ENCODE measurements at places on chromosomes 7 and 10.

- ATAC-seq, result no peak
These were observed 1.1 kb downstream of the EFCAB10 start for GRCh38 chr7:105580022-105580740.

DNA sequence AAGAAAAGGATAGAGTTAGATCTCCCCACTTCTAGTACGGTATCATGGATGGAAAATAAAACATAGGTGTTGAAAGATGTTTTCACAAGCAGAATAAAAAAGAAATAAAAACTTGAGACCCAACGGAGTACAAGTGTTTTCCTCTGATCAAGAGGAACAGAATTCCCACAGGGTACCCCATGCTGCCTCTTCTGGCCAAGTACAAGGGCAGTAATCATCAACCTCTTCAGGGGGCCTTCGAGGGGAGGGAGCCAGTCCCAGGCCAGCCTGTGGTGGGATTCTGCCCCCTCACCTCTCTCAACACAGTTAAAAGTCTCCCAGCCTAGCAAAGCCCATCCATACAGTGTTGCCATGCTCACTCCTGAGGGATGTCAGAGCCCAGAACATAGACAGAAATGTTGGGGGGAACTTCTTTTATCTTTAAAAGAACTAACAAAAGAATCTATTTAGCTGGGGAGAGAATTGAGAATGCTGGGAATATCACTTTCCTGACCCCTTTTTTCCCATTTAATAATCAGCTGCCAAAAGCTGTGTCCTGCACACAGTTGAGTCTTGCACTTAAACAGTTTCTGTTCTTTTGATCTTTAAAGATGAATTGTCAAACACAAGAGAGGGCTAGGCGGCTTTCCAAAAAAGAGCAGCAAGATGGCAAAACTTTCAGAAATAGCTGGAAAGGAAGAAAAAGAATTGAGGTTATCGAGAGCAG, 101.7 kb downstream of the PTN start:
- no peak for ATAC-seq

GRCh38 chr7:53657586-53657985, 622.2 kb downstream of the POM121L12 start:
- ATAC-seq, result no peak

DNA sequence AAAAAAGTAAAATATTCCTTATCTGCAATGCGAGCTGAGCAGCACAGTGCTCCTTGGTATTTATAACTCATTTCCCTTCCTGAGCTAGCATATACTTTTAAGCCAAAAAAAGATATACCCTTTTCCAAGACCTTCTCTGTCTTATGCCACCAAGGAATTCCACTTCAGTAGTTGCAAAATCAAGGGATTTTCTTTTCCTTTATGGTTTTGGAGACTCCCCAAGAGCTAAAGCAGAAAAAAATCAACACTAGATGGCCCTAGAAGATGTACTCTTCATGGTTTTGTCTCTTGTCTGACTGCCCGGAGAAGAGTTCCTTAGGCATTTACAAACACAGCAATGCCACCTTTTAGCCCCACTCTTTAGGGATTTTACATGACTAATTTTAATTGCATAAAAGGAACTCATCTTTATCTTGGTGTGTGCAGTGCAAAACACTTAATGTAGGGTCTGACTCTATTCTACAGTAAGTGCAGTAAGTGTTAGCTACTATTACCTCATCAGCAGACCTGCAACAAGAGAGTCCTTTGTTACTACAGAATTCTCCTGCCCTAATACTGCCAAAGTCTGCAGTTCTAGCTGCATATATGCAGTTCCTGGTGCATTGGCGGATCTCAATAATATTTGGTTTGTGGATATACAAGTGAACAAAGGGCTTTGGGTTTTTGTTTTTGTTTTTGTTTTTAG, 443.3 kb downstream of the GFRA1 start:
- peak; percentile 79 for ATAC-seq

DNA sequence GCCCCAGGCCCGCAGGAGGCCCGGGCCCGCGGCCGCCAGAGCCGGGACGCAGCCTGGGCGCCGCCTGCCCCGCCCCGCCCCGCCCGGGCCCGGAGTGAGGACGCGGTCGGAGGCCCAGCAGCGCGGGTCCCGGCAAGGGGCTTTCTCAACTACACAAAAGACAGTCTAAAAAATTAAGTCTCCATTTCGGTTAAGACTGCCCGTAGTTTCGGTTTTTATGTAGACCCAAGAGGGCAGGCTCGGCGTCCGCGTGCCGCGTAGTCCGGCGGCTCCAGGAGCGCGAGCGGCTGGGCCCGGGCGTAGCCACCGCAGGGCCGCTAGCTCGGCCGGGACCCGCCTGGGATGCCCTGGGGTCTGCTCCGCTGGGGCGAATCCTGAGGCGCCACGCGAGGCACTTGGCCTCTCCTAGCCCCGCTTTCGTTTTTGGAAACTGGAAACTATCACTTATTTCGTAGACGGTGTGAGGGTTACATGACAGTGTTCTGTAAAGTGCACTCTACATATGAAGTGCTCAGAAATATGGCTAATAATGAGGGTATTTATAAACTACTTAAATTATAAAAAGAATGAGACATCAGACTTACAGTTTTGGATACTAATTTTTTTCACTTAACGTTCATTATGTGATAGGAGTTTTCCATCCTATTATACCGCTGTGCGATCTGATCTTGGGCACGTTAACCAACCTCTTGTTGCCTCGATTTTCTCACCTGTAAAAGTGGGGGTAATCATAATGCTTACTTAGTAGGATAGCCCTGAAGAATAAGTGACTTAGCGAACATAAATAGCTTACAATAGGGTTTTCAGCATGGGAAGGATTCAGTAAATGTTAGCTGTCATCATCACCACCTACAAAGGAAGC, 573 bp downstream of the BLVRA start:
- ATAC-seq, result peak; percentile 84

DNA sequence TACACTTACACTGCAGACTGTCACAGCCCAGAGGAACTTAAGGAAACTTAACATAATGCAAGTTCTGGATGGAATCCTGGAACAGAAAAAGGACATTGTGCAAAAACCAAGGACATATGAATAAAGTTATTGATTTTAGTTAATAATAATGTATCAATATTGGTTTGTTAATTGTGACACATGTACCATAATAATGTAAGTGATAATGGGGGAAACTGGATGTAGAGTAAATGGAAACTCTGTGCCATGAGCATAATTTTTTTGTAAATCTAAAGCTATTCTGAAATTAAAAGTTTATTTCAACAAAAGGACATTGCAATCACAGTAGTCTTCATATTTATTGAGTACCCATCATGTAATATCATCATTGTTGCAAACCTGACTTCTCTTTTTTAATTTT, 107.2 kb downstream of the VTI1A start:
- no peak for ATAC-seq

DNA sequence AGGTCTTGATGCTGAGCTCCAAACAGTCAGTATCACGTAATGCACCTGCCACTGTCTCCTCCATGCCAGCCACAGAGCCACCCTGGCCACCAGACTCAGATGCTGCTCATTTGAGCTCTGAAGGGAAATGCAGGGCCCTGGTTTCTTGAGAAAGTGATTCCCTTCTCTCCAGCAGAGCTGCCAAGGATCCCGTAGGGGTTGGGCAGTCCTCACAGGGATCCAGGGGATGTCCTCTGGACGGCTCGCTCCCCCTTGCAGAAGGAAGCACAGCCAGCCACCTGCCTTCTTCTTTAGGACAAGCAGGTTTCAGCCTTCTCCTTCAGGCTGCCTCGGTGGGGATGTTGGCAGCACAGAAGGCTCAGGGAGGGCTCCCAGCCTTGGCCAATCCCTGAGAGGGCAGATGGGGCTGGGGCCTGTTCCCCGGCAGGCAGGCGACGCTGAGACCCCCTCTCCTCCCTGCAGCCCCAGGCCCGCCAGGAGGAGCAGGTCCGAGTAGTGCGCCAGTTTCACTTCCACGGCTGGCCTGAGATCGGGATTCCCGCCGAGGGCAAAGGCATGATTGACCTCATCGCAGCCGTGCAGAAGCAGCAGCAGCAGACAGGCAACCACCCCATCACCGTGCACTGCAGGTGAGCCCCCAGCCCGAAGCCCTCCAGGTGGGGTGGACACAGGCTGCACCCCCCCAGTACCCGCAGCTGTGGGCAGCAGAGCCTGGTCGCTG, 48.9 kb downstream of the MKI67 start:
- no peak for ATAC-seq

DNA sequence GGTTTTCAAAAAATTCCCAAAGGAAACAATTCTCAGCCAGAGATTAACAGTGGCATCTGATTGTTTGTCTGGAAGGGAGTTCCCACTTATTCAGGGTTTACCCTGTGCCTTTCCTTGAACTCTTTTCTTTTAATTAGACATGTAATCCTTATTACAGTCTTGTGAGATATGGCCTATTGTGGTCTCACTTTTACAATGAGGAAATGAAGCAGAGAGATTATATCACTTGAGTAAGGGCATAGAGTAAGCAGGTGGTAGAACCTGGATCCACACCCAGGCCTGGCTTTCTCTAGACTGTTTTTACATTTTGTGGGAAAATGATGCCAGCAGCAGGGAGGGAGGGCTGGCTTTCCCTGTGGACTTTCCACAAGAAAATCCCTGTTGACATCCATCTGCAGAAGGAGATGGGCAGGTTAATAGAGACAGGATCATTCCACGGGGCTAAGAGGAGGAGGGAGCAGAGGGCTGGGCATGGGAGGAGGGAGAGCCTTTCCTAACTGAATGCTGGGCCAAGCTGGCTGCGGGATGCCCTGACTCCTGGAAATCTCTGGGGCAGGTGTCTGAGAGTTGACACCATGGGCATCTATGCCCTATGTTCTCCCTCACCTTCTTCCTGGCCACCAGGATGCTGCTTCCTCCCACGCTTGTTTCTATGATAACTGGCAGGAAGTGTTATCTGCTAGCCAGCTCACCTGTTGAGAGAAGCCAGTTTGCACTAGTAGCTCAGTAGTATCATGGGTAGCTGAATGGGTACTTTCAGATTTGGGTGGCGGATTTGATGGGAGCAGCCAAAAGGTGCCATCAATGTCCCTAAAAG, 28.7 kb upstream of the ARHGAP22 start:
- ATAC-seq, result no peak

GRCh38 chr7:10677211-10677610, 296.5 kb upstream of the PHF14 start:
- no peak for ATAC-seq
